Fibroblast of the aortic adventitia (primary cell): ENCODE measurements at places on chromosomes 1 and 21.

DNA sequence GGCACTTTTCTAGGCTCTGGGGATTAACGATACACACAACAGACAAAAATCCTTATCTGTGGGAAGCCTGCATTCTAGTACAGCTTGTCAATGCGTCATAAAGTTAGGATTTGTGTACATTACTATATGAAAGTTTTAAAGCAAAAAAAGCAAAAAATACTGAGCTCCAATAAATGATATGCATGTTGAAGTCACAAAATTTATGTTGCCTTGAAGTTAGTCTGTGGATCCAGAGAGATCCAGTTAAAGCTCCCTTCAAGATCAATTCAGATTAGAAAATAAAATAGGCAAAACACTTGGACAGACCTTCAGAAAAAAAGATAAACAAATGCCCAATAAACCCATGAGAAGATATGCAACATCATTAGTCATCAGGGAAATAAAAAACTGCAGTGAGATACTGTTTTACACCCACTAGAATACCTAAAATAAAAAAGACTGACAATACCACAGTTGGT, 33.1 kb upstream of the KCNQ4 start:
- DNase-seq = no peak

- DNase-seq = no peak
These were observed 2.1 kb downstream of the CAPZB start for GRCh38 chr1:19483261-19483660.

- DNase-seq = peak; percentile 92
These were observed at the start of gene MUL1 for GRCh38 chr1:20507564-20508410. TSS of gene MUL1 (minus strand) at chr1:20508151. CDS start at chr1:20508024, 127 bp downstream.

DNA sequence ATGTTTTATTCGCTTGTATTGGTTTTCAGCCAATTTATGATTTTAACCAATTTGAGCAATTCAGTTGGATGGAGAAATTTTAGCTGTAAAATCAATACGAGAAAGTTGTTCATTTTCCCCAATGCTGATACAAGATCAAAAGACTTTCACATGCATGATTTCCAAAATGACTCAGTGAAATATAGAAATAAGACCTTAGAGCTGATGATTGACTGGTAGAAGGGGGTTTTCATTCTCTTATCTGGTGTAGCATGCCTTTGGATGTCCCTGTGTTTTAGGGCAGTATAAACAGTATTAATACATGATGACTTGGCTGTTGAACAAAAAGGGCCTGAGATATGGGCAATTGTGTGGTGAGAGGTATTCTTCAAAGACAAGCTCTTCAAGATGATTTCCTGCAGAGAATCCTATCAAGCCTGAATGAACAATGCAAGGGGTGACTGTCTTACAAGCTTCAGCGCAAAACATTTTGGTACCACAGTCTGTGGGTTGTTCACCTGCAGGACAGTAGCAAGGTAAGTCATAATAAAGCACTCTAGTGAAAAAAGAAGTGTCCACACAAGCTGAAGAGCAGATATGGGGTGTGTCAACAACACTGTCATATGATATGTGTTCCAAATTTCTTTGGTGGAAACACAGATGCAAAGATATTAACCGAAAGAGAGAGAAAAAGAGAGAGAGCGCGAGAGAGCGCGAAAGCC, 156.2 kb downstream of the TNFSF18 start:
- no peak for DNase-seq

DNA sequence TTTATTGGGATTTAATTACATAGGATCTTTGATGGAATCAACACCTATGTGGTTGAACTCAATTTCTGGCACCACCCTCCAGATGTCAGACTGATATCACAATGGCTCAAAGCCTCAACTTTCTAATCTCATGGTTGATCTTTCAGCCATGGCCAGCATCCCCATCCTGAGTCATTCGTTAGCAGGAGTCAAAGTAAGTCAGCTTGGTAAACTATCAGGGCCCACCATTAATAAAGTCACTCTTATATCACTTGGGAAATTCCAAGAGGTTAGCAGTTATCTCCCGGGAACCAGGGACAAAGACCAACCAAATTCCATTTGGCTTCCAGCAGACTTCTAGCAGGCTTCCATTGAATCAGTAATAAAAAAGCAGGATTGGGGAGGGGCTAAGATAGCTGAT, 50.7 kb upstream of the TNFSF4 start:
- peak; percentile 68 for DNase-seq

- DNase-seq = no peak
These were observed 54.1 kb downstream of the SIK1 start for GRCh38 chr21:43372663-43373361.

DNA sequence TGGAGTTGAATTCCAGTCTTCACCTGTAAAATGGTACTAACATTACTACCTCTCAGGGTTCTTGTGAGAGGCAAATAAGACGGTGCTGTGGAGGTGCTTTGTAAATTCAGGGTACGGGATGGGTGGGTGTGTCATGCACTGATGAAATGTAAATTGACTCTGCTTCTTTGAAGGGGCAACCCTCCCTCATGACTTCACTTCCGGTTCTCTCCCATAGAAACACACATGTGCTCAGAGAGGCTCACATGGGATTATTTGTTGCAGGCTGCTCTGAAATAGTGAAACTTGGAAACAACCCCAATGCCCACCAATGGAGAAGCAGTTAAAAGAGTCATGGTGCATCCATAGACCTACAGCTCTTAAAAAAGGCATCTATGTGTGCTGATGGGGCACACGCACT, 44.9 kb upstream of the SCMH1 start:
- no peak for DNase-seq

GRCh38 chr21:15852146-15852545, 122.4 kb downstream of the USP25 start:
- DNase-seq = no peak

DNA sequence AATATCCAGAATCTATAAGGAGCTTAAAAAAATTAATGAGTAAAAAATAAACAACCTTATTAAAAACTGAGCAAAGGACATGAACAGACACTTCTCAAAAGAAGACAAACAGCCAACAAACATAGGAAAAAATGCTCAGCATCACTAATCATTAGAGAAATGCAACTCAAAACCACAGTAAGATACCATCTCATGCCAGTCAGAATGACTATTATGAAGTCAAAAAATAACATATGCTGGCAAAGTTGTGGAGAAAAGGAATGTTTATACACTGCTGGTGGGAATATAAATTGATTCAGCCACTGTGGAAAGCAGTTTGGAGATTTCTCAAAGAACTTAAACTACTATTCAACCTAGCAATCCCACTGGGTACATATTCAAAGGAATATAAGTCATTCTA, 25.3 kb downstream of the PIGK start:
- DNase-seq = no peak

DNA sequence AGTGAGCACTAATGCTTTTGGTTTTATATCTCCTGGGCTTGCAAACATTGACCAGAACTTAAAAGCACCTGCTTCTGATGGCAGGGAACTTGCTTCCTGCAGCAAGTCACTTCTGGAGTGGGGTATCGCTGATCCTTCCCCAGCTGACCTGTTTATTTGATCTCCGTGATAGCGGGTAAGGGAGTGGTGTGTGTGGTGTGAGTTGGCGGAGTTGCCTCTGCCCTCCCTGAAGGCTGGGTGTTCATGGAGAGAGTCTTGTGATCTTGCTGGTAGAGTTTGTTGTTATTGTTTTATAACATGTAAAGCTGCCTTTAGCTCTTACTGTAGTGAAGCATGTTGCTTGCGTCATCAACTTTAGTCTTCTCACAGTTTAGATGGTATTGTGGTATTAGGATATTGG, 3.9 kb downstream of the MFN2 start:
- DNase-seq = no peak

DNA sequence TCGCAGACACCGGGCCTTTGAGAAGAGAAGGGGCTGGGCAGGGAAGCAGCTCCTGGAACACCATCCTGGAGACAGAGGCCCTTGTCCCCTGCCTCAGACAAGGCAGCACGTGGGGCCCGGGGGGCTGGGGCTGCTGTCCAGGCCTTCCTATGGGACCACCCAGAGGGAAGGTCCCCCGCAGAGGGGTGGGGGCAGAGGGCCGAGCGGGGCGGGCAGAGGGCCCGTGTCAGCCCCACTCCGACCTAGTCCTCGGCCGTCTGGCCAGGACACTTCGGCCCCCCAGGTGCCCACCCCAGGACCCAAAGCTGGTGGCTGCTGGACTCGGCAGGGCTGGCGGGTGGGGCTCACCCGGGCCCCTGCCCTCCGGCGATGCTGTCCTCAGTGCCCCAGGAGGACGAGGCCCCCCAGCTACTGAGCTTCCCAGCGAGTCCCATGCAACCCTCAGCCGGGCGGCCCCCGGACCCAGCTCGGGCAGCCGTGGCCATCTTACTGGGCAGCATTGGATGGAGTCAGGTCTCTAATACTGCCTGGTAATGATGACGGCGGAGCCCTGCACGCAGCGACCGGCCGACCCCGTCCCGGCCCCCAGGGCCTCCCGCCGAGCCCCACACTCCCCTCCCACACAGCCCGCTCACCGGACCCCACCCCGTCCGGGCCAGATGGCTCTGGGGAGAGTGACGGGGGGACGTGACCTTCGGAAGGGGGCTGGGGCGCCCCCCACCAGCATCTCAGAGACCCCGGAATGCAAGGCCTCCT, 6.9 kb upstream of the TTLL10 start:
- no peak for DNase-seq

DNA sequence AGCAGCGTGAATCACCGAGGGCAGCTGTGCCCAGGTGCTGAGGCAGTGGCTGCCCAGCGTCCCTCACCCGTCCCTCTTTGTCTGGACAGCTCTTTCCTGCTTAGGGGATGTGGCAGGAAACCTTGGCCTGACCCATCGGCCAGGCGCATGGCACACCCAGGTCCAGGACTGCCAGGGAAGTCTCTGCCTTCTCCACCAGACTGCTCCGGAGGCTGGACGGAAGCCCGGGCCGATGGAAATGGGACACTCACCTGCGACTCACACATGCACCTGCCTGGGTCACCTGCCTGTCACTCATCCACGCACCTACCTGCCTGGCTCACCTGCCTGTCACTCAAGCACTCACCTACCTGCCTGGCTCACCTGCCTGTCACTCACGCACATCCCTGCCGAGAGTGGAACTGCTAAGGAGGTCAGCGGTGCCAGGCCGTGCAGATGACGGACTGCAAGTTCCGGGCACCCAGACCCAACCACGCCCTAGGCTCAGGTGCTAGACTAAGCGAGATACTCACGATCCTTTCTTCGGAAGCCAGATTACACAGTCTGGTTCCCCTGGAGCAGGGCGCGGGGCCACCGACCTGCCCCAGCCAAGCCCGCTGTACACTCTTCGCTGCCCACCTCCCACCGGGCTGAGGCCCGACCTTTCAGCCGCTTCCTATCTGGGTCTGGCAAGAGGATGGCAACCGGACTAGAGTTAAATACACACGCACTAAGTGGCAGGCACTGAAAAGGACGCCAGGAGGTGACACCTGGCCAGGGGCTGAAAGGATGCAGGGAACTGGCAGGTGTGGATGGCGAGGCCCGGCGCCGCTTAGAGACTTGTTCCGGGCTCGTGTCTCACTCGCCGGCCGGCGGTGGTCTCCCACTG, 1.1 kb downstream of the UBE2J2 start:
- no peak for DNase-seq

DNA sequence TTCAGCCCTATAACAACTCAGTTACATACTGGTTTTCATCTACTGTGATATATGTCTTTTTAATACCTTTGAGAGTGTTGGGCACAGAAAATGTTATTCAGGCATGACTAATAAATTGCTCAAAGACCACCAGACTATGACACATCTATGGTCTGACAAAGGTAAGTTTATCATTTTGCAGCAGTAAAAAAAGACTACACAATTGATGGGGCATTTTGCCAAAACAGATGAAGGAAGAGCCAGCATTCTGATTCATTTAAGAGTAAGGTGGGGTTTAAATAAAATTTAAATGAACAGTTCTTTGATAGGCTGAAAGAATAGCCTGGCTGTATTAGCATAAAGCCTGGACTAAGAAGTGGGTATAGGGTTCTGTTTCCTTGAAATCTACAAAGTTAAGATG, 8.8 kb upstream of the RNPC3 start:
- DNase-seq = peak; percentile 71

DNA sequence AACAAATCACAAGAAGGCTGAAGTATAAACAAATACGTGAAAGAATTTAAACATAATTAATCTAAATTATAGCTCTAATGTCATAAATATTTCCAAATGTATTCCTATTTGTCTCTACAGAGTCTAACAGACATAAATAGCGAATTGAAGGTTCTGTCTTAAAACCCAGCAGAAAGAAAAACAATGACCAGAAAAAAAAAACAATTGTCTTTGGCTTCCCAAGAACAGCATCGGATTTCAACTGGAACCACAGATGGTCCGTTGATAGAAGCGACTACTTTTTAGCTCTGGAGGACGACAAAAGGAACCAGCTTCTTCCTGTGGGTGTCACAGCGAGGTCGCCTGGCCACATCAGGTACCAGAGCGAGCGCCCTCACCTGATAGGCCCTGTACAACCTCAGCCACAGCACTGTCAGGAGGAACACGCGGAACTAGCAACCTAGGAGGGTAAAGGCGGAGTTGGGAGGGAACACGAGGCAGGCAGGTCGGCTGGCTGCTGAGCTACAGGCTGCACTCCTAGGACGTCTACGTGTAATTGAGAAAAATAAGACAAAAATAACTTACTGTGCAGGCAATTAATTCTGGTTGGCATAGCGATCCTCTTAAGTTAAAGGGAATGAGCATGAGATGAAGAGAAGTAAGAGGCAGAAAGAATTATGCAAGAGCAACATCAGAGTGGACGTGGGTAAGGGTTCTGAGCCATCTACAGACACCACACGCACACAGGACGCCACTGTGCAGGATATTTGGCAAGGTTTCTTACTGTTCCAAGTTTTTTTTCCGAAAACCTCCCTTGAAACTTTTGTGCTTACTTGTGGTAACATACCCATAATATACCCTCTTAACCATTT, 16.7 kb upstream of the PRDM15 start:
- DNase-seq = no peak

GRCh38 chr1:114111731-114112641, 41.7 kb downstream of the SYT6 start:
- DNase-seq = no peak

DNA sequence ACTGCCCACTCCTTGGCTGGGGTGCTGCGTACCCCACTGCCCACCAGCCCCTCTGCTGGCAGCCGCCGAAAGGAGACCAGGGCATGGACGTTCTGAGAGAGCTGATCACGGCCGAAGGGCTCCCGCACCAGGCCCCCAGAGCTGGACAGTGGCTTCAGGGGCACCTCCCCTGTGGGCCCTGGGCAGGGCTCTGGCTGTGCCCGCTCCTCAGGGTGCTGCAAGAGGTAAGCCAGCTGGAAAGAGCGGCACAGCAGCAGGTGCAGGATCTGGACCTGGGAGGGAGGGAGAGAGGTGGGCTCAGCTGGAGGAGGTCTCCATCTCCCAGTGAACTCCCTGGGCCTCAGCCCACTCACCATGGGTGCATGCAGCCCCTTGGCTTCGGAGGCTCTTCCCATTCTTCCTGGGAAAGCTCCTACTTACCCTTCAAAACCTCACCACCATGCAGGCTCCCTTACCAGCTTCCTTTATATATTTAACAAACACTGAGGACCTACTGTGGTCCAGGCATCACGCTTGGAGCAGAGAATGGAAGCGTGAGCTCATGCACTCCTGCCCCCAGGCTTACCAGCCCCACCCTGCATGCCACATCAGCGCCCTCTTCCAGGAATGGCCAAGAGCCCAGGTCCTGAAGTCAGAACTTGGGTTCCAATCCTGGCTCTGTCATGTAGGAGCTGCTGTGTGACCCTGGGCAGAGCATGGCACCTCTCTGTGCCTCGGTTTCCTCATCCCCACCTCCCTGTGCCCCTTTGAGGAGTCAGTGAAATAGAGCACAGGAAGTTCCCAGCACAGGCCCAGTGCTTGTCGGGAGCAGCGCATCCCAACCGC, 6.8 kb upstream of the KIF17 start:
- no peak for DNase-seq
